ENCODE measurements at places on chromosomes 7 and 10.

GRCh38 chr7:74656837-74657691, 454 bp upstream of the GTF2I start:
- peak; percentile 96 for DNase-seq

GRCh38 chr10:99537086-99537988, 4.6 kb downstream of the NKX2-3 start:
- DNase-seq = no peak

- DNase-seq = no peak
These were observed 130.4 kb upstream of the AUTS2 start for GRCh38 chr7:69467826-69468225.

DNA sequence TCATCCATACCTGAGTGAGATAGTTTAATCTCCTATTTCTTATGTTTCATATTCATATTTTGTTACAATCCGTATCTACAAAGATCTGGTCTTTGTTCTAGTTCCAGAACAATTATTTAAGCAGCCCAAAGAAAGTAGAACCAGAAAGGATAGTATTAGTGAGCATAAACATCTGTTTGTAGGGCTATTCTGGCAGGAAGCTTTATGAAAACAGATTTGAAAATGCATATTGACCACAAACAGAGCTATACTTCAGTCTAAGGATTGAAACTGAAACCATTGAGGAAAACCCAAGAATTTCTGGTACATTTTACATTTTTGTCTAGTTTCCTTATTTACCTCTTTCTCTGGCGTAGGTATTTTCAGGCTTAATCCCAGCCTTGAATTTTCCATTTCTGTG, 28.1 kb downstream of the LRGUK start:
- no peak for DNase-seq

DNA sequence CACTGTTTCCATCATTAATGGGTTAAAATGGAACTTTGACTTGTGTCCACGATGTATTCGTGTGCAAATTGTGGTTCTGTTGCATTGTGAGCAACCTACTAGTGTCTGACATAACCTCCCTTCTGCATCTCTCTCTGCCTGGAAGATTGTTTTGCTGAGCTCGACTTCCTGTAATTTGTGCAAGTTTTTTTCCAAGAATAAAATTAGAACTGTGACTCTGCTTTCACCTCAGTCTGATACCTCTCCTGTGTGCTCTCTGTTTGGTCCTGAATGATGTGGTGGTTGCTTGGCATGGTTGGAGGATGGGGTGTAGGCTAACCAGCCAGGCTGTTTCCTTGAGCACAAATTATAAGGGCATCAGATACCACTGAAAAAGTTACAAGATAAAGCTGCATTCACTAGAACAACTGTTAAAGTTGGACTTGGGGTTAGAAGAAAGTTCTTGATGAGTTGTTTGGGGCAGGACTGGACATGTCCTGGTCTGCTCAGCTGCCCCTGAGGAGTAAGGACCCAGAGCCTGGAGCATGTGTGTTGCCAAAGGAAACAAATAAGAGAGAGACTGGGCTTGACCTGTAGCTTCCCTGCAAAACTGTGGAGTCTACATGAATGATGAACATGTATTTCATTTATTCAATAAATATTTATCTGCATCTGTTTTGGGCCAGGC, 1.9 kb upstream of the VOPP1 start:
- DNase-seq = peak; percentile 66

GRCh38 chr10:117419921-117420320, 44.7 kb upstream of the PDZD8 start:
- no peak for DNase-seq

GRCh38 chr10:89163265-89163995, 43.7 kb downstream of the CH25H start:
- DNase-seq = peak; percentile 36

DNA sequence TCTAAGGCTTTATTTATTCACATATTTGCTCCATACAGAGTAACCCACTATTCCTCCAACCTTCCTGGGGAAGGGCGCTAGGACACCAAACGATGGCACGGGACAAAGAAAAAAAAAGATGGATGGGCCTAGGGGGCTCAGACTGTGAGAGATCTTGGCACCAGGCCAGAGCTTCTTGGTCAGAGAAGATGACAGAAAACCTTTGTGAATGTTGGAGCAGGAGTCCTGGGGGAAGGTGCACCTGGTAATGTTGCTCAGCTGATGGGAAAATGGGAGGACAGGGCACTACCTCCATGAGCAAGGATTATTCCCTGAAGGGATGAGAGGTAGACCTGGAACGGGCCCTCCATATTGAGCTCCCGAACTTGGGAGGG, 1.4 kb upstream of the SH3PXD2A start:
- DNase-seq = no peak

GRCh38 chr10:71531485-71532446, 135.0 kb downstream of the CDH23 start:
- no peak for DNase-seq

DNA sequence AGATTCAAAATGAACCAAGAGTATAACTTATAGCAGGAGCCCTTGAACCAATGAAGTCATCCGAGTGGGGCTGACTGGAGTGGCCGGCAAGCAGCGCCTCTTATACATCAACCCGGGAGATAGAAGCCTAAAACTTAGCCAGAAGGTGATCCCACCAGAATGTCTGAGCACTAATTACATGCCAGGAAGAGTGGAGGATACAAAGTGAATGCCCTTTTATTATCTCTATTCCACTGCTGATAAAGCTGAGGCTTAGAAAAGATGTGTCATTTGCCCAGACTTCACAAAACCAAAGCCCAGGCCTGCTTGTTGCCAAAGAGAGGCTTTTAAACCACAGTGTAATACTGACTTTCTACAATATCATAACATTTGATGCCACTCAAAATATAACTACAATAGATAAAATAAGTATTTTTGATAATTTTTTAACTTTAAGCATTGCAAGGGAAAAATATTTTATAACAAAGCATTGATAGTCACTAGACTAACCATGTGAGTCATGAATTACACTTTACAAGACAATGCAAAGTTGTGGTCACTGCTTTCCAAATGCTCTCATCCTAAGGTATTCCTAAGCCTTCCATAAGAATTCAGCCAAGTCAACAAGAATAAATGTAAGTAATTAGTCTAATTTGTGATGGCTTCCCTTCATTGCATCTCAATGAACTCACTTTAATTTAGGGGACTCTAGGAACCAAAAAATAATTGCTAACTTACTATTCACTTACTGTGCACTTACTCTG, 58.6 kb upstream of the ARID5B start:
- DNase-seq = no peak

DNA sequence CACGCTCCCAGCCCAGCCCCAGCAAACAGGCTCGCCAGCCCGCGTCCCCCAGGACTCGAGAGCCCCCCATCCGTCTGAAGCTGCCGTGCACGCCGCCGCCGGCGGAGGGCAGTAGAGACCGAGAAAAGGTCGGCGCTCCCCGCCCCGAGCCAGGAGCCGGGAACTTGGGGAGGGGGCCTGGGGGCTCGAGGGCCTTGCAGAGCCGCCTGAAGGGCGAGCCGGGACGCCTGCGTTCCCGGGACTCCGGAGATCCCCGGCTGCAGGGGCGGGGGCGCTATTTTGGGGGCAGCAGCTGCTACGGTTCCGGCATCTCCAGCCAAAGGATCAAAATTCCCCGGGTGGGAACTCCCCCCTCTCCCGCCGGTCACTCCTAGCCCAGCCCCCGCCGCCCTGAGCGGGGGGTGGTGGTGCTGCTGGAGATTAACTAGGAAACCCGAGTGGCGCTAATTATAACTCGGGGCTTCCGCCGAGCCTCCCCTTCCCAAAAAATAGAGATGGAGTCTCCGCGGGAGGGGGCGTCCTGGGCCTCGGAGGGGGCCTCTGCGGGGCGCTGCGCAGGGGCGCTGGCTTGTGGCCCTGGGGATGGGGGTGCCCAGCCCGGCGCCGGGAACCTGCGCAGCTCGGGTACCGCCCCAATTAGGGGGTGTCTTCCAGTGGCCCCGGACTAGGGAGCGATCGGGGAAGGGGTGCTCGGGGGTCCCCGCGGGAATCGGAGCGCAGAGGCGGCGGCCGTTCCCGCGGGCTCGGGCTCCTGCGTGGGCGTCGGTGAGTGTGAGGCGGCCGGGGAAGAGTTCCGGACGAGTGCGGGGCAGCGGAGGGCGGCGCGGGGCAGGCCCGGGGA, 608 bp downstream of the ACHE start:
- no peak for DNase-seq

DNA sequence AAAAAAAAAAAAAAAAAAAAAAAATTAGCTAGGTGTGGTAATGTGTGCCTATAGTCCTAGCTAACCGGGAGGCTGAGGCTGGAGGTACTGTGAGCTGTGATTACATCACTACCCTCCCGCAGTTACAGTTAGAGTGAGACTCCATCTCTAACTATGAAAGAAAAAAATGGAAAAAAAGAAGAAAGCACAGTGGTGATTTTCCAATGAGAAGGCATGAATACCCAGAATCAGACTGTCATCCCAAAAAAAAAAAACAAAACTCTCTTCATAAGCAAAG, 269.9 kb upstream of the MKLN1 start:
- peak; percentile 55 for DNase-seq

DNA sequence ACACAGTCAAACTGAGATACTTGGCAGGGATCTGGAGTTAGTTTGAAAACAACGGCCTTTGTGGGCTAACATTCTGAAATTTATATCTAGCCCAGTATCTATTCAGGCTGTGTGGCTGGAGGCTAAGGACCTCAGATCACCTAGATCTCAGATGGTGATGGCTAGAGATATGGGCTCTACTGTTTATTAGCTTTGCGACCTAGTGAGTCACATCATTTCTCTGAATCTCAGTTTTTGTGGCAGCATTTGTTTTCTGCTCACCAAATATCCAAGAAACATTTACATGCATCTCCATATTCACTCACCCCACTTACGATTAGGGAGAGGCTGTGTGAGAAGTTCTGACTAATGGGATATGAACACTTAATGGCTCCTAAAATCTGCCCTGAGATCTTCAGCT, 503.9 kb downstream of the KIF20B start:
- DNase-seq = no peak

DNA sequence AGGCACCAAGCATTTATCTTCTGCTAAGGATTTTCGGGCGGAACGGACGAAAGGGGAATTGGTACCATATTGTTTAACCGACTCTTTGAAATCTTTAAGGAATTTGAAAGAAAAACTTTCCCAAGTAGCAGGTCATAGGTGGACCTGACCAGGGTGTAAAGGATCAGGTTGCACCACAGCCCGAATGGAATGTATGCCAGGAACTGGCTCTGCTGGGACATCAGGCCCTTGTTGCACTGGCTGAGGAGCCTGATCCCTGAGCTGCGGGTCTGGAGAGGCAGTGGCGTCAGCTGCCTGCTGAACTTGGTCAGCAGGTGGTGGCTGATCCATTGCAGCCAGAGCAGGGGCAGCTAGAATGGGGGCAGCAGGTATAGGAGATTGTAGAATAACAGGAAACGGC, 41.4 kb upstream of the AKR1C2 start:
- no peak for DNase-seq

GRCh38 chr7:76409537-76409936, at the start of gene SSC4D:
Gene SSC4D (minus strand): TSS chr7:76409697. CDS start chr7:76404439, 5,258 bp downstream.
- DNase-seq = no peak

DNA sequence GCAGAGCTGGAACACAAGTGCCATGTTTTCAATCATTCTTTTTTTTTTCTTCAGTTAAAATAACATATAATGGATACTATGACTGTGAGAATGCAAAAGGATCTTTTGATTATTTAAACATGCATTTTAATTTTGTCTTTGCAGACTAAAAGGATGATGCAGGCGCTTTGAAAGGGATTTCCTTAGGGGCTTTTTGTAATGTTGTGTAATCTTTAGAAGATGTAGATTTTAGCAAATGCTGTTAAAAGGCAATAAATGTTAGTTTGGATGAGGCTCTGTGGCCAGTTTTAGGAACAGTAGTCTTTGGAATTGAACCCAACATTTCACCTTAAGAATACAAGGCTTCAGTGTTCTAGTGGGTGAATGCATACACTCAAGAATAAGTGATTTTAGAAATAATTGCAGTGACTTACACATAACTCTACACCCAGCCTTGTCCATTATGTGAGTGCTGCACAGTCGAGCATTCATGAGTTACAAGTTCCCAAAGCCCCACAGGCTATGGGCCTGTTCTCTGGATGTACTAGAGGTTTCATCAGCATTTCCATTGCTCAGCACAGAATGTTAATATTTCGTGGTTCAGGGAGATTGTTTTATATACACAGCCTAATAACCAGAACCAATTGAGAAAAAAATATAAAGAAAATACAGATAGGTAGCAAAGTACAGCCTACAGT, 11.6 kb downstream of the PAPSS2 start:
- no peak for DNase-seq
